ENCODE measurements at places on chromosomes 5 and 9.

- no peak for DNase-seq
Measured at GRCh38 chr9:77968506-77968905, 63.1 kb downstream of the GNAQ start.

DNA sequence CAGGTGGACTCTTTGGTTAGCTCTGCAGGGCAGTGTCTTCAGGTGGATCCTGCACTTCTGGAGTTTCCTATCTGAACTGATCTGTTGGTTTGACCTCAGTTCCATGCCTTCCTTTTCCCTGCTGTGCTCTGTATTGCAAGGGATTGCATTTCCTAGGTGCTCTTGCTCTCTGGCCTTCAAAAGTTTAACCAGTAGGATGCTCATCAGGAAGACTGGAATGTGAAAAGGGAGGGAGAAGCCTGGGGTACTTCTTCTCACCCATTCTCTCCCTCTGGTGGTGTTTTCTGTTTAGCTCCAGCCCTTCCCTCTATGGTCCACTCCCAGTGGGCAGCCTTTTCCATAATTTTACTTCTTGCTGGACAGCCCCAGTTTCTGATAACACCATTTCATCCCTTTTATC, 78.5 kb downstream of the ZNF618 start:
- no peak for DNase-seq

DNA sequence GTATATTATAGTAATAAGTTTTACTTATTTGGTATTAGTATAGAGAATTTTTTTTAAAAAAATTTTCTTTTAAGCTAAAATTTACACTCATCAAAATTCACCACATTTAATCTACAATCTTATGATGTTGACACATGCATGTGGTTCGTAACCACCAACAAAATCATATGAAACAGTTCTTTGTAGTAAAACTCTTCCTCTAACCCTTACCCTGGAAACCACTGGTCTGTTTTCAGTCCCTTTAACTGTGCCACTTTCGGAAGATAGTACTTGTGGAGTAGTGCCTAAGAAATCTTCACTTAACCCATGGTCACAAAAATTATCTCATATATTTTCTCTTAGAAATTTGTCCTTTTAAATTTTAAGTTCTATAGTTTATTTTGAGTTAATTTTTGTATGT, 1498.8 kb downstream of the MAT2B start:
- no peak for DNase-seq

- no peak for DNase-seq
Measured at GRCh38 chr5:168066536-168067208, 224.8 kb upstream of the WWC1 start.

- no peak for DNase-seq
Measured at GRCh38 chr9:87100001-87100400, 152.7 kb upstream of the GAS1 start.

GRCh38 chr5:9363449-9363848, 182.4 kb downstream of the SEMA5A start:
- no peak for DNase-seq

GRCh38 chr9:75462866-75463265, 374.6 kb downstream of the OSTF1 start:
- no peak for DNase-seq

- DNase-seq: no peak
Measured at GRCh38 chr5:178455480-178455835, 134.7 kb downstream of the COL23A1 start.

DNA sequence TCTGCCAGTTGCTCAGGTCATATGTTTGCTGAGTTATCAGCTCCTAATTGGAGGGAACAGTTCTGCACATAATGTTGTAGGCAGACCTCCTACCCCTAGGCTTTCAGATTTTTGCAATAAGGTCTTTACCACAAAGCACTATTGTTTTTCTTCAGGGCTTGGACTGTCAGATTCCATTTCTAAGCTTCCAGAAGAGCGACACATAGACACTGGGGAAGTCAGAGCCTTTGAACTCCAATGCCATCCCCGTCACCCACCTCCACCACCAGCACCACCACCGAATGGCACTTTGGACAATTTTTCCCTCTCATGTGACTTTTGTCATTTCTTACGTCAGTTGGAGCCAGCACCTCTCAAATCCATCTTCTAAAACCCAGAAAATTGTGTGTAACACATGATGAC, 28.3 kb upstream of the SPRY4 start:
- DNase-seq: no peak

DNA sequence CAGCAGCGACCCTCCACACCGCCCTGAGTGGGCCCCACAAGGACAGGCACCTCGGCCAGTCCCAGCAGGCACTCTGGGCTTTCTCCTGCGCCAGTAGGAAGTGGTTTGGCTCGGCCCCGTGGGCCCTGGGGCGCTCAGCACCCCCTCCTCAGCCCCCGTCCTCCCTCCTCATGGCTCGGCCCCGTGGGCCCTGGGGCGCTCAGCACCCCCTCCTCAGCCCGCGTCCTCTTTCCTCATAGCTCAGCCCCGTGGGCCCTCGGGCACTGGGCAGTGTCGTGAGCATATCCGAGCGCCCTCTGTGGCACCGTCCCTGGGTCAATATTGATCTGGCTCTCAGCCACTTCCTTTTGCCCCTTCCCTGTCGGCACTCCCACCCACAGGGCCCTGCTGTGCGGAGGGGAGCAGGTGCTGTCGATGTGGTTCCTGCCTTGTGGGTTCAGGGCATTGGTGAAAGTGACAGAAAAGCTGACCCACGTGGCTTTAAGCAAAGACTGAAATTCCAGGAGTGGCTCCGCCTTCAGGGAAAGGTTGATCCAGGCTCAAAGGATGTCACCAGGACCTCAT, 5.5 kb upstream of the SCGB3A1 start:
- DNase-seq: no peak

GRCh38 chr5:132224716-132225115, 2.9 kb downstream of the P4HA2 start:
- DNase-seq: no peak

DNA sequence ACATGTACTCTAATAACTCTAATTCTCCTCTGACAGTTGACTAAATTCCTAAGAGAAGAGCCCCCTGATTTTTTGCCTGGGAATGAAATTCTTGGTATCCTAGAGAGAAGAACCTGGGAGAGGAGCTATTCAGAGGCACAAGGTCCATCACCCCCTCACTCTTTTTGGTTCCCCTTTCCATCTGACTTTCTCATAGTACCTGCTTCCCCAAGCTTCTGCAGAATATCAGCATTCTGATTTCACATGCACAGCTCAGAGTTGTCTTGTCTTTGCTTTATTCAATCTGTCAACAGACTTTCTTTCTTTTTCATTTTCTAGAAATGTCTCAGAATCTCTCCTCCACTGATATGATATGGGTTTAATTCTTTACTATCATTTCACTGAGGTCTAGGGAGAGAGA, 141.5 kb upstream of the FBXL17 start:
- DNase-seq: no peak

DNA sequence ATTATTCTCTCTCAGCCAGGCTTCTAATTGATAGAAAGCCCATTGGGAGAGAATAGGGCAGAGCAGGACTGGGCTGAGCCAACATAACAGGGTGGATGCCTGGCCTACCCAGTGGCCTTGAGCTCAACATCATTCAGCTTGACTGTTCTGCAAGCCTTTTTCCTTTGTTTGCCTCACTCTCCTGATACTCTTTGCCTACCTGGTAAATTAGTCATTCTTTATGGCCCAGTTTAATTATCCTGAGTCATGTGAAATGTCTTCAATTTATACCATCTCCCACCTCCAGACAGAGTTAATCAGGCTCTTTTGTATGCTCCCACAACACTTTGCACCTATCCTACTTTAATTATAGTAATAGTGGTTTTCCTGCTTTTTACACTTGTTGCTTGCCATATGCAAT, 13.6 kb downstream of the GLRA1 start:
- no peak for DNase-seq

- DNase-seq: no peak
Measured at GRCh38 chr9:131324736-131325679, 35.5 kb downstream of the PLPP7 start.

GRCh38 chr5:164377746-164378145, 872.3 kb downstream of the MAT2B start:
- DNase-seq: no peak

- no peak for DNase-seq
Measured at GRCh38 chr5:142810081-142810480, 39.9 kb downstream of the ARHGAP26 start.

DNA sequence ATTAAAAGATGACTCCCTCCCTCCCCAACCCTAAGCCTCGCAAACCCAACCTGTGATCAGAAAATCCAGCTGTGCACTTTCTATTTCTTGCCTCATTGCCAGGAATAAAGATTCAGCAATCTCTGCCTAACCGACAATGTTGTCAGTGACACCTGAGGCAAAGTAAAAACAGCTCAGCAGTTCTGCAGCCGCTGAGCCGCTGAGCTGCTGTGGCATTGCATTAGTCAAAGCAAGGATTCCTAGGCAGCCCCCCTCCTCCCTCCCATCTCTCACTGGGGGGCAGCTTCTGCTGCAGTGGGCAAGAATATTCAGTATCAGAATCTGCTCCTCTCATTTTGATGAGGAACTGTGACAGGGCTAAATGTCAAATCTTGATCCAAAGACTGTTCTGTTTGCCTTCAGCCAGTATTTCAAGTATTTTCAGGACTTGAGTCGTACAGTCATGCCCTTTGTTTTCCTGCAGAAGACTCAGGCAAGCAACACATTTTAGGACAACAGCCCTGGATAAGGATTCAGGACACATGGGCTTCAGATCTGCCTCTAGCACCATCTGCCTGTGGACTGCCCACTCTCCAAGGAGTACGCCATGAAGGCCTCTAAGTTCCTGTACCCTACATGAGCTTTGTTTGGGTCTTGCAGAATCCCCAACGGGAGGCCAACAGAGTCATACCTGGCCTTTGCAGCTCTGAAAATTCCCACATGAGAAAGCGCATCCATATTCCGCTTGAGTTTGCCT, 41.1 kb upstream of the DAP start:
- no peak for DNase-seq

GRCh38 chr9:75604661-75605060, 285.8 kb upstream of the PCSK5 start:
- no peak for DNase-seq

DNA sequence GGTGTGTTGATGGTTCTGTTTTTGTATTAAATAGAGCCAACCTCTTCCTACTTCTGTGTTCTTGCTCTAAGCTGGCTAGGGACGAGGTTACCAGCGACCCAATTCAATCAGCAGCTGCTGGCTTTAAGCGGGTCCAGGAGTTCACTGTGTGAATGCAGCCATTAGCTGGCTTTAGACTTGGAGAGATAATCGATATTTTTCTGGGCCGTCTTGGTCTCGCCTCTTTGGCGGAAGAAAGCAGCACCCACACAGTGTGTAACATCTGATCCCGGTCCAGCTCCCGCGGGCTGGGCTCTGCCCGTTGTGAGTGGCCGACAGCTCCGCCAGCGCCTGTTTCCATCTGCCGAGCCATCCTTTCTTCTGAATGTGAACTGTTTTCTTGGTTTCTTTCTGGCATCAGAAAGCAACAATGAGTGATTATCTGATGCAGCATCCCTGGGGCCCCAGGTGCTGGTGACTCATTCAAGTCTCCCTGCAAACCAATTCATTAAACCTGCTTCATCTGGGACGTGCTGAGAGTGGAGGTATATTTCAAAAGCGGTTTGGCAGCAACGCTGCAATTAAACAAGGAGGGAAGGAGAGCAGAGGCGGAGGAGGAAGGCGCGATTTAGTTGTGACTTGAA, 90.8 kb upstream of the IRX4 start:
- no peak for DNase-seq

DNA sequence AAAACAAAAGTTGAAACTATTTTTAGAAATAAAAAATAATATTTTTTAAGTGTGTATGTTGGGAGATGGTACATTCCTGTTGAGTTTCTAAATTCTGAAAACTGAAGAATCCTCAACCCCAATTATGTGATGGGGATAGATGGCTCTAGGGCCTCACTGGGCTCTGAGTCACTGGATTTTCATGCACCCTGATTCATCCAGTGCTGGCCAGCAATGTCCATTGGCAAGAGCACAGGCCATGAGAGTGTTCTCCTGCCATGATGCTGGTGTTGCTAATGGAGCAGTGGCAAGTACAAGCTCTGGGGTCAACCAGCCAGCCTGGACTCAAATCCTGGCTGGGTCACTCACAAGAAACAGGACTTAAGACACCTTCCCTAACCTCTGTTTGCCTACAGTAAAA, 23.3 kb downstream of the SMIM23 start:
- no peak for DNase-seq

- DNase-seq: no peak
Measured at GRCh38 chr9:99012957-99013512, 69.3 kb downstream of the COL15A1 start.

DNA sequence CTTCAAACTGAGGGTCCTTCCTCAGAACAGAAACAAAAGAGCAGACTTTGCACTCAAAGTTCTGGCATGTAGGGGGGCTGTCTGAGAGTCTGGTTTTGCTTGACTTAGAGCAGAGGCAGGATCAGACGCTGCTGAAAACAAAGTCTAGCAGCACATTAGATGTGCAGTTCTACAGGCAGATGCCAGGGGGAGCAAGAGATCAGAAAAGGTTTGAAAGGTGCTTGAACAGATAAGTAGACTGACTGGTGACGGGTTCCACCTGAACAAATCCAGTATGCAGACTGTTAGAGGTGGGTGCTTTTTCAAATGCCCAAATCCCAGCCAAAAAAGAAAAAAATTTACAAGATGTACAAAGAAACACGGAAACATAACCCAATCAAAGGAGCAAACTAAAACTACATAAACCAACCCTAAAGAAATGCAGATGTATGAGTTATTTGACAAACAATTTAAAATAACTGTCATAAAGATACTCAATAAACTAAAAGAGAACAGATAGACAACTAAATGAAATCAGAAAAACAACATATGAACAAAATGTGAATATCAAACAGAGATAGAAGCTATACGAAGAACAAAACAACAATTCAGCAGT, 194.7 kb upstream of the FREM1 start:
- no peak for DNase-seq

DNA sequence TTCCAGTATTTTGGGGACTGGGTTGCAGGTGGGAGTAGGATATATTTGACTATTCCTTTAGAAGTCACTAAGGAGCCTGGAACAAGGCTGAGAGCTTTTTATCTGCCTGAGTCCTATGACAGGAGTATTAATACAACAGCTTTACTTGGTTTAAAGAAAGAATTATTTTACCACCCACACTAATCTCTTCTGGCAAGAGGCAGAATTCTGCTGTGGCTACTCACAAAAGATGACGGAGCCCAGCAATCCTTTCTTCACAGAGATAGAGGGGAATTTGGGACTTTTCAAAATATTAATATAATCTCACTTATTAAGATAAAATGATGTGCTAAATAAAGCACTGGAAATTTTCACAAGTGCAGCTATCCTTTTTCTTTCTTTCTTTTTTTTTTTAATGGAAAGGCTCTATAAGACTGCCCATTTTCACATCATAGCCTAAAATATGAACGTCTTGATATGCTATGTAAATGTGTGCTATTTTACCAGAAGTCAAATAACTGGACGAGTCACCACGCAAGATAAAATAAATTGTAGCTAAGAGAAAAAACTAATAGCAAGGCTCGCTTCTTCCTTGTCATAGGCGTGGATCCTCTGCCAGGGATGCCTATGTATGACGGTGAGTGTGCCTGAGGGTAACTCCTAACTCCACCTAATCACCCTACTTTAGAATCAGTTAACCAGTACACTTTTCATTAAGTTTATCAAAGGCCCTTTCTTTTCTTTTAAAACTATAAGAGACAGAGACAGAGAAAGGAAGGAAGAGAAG, 76.3 kb downstream of the ZNF608 start:
- no peak for DNase-seq

- no peak for DNase-seq
Measured at GRCh38 chr5:155838394-155838793, 488.6 kb upstream of the SGCD start.

GRCh38 chr9:68749579-68750159, 44.6 kb downstream of the PIP5K1B start:
- DNase-seq: peak; percentile 80

- no peak for DNase-seq
Measured at GRCh38 chr9:31597977-31598376, 786.5 kb upstream of the ACO1 start.

GRCh38 chr9:6215562-6215961, at the start of gene IL33:
TSS of gene IL33 (plus strand) at chr9:6215807. CDS start at chr9:6241695, 25,888 bp downstream.
- DNase-seq: no peak

Data from NCI-H1417 treated with DMSO at 0.1 percent for 48 hours (cell line).